ENCODE measurements at places on chromosomes 3 and 15.

- peak; percentile 65 for DNase-seq
Observed at GRCh38 chr3:48429317-48429959, 448 bp downstream of the PLXNB1 start.

DNA sequence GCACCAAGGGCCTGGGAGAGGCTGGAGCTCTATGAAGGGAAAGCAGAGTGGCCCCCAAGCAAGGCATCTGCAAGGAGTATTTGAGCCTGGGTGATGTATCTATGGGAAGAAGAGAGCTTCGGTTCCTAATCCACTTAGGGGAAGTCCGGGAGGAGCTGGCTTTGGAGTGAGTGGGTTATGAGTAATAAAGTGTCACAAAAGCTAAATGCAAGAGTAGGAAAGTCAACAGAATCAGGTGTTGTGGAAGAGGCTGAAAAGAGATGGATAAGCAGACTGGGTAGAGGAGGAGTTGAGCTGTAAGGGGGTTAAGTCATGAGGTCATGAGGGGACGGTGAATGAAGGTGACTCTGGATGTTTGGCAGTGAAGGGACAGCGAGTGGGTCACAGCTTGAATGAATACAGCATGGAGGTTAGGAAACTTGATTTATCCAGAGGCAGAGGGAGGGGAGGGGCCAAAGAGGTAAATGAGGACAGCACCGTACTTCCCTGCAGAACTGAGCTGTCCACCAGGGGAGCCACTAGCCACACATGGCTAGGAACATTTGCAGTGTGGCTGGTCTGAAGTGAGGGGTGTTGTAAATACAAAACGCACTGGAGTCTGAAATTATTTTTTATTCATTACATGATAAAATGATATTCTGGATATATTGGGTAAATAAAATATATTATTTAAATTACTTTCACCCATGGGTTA is 83.3 kb downstream of the ADCY5 start:
- DNase-seq: no peak

- DNase-seq: no peak
Observed at GRCh38 chr3:141081141-141081795, 30.1 kb downstream of the SPSB4 start.

DNA sequence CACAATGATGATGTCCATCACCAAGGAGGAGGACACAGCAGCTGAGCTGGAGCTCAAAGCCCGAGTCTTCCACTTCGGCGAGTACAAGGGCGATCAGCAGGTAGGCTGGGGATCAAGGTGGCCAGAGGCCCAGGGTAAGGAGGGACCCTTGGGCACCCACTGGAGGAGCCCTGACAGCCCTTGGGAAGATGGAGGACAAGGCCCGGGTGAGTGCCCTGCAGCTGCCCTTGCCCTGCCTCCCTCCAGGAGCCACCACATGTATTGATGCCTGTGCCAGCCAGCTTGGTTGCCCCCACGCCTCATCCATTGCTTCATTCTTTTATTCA is 38.4 kb downstream of the CFAP100 start:
- DNase-seq: no peak

DNA sequence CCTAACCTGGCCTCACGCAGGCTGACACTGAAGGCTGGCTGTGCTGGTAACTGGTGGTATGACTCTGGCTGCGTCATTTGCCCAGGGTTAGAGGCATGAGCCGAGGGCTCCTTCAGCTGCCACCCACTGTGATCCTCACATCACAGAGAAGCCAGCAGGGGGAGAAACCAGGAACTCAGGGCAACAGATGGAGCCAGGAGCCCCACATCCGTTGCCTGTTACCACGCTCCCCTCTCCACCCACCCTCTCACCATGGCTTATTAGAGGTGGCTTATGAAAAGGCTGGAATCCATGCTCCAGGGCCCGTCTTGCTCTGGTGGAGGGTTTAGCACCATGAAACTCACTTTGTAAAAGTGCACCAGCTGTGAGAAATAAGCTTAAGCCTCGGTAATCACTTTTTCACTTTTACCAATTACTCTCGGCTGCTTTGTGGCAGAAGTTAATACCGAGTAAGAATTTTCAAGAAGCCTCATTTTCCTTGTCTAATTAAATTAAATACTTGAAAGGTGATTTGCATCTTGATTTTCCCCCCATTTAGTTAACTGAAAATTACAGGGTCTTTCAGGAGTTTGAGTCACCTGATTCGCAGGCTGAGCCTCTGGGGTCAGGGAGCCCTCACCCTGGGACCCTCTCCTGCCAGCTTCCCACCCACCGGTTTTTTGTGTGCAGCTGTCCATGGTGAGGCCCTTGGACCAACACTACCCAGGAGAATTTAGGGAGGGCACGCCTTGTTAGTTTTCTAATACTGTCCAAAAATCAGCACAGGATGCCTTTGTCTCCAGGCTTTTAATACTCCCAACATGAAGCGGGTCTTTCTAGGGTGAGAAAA is 60.9 kb downstream of the ASB7 start:
- DNase-seq: no peak
